ENCODE measurements at places on chromosomes 6 and 20. TPM values are rescaled to one million over a fixed set of nuclear protein-coding genes. Genes with fewer than 3 reads are reported as not detected.

The COL19A1 gene
- not detected for total RNA-seq

The CAGE1 gene
- total RNA-seq: 0.08 TPM

The C6orf15 gene
- not detected for total RNA-seq

The OPN5 gene
- not detected for total RNA-seq

The PCK1 gene
- total RNA-seq: not detected

The COL12A1 gene
- 72.5 TPM for total RNA-seq

The CST7 gene
- total RNA-seq: not detected

The KCNB1 gene
- total RNA-seq: 0.12 TPM

The CDKN1A gene
- 268 TPM for total RNA-seq

The CCN6 gene
- total RNA-seq: not detected

The B3GALT4 gene
- 5.0 TPM for total RNA-seq

The HSPA12B gene
- not detected for total RNA-seq

The CLIC5 gene
- total RNA-seq: not detected

The ID4 gene
- total RNA-seq: 43.5 TPM

The GCNT2 gene
- not detected for total RNA-seq

The HEY2 gene
- total RNA-seq: 4.9 TPM

The ADGRB3 gene
- not detected for total RNA-seq

The RHAG gene
- not detected for total RNA-seq

Measured in smooth muscle cell of the coronary artery (primary cell).